Kidney epithelial cell (primary cell): ENCODE measurements at places on chromosomes 1 and 21. TPM values are rescaled to one million over a fixed set of nuclear protein-coding genes. Genes with fewer than 3 reads are reported as not detected.

IVL gene
- 1.2 and 2.3 TPM in 2 replicates for total RNA-seq

CLIC6 gene
- 6.3 and 8.0 TPM in 2 replicates for total RNA-seq

NBPF26 gene
- total RNA-seq, result 15.9 and 17.1 TPM in 2 replicates

ANXA9 gene
- total RNA-seq, result 0.21 and 1.3 TPM in 2 replicates

LMX1A gene
- total RNA-seq, result not detected in 2 replicates

C1QB gene
- 2.8 and 4.6 TPM in 2 replicates for total RNA-seq

OR2T33 gene
- not detected in 2 replicates for total RNA-seq

MRAP gene
- total RNA-seq, result not detected in 2 replicates

YBX1 gene
- total RNA-seq, result 894 and 938 TPM in 2 replicates

KIF26B gene
- 14.6 and 19.6 TPM in 2 replicates for total RNA-seq

AXDND1 gene
- 0.34 and 0.50 TPM in 2 replicates for total RNA-seq
